Activated T-cell treated with anti-CD3 and anti-CD28 coated beads, Interleukin-2, amount 50 U/mL, for 72 hours (primary cell): ENCODE measurements at places on chromosomes 6 and 20. TPM values are rescaled to one million over a fixed set of nuclear protein-coding genes. Genes with fewer than 3 reads are reported as not detected.

DNA sequence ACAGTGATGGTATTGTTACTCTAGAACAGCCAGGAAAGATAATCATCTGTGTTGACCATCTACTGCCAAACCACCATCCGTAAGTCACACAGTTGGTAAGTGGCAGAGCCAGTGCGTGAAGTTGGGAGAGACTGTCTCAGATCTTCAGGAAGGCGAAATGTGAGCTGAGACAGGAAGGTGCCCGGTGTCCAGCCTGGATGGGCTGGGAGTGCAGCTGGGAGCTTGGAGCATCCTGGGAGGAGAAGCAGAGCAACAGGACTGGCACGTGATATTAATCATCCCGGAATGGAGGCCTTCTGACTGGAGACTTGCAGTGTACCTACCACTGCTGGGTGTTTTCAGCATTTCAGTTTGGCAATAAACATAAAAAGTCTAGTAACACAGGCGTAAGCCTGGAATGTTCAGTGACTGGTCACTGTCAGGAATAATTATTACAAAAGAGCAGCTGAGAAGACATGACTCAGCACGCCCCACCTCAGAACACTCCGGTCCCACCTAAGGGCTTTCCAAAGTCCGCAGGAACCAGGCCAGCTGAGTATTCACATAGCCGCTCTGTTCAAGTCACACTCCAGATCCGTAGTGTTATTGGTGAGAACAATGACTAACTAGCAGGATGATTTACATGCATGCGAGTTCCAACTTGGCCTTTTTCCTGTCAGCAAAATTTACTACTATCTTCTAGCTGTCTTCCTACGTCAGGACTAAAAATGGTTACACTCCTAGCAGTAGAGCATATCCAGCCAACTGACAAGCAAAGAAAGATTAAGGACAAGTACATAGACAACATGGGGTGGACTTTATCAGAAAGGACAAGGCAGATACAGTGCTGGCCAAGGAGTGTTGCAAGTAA lies 45.1 kb upstream of the PNRC1 start:
- peak overlapping the region; percentile 28 for H3K27ac ChIP-seq
- H3K4me3 ChIP-seq: no peak overlapping the region
- no peaks in the 10 kb centered on the region for H3K27me3 ChIP-seq
- H3K4me1 ChIP-seq: no peaks in the 10 kb centered on the region
- DNase-seq: no peak

- H3K4me1 ChIP-seq: peaks cover 17% of the 10 kb centered on the region
- H3K27me3 ChIP-seq: no peaks in the 10 kb centered on the region
- H3K4me3 ChIP-seq: no peak overlapping the region
- DNase-seq: no peak
Observed at GRCh38 chr20:52422574-52423336, 231.2 kb upstream of the ZFP64 start.

GRCh38 chr6:100203400-100203799 lies 209.4 kb upstream of the MCHR2 start:
- H3K27me3 ChIP-seq: no peaks in the 10 kb centered on the region
- H3K4me1 ChIP-seq: no peaks in the 10 kb centered on the region
- no peaks in the 10 kb centered on the region for H3K36me3 ChIP-seq

- DNase-seq: no peak
- no peak overlapping the region for H3K4me3 ChIP-seq
- H3K27ac ChIP-seq: no peak overlapping the region
- H3K4me1 ChIP-seq: no peaks in the 10 kb centered on the region
- peaks cover 29% of the 10 kb centered on the region for H3K27me3 ChIP-seq
Observed at GRCh38 chr6:138215093-138215782, 3.1 kb downstream of the PBOV1 start.

Gene NR2E1
- total RNA-seq: not detected

Gene MYLK4
- total RNA-seq: 0.37 TPM
